ENCODE measurements at places on chromosomes 7 and 10.

DNA sequence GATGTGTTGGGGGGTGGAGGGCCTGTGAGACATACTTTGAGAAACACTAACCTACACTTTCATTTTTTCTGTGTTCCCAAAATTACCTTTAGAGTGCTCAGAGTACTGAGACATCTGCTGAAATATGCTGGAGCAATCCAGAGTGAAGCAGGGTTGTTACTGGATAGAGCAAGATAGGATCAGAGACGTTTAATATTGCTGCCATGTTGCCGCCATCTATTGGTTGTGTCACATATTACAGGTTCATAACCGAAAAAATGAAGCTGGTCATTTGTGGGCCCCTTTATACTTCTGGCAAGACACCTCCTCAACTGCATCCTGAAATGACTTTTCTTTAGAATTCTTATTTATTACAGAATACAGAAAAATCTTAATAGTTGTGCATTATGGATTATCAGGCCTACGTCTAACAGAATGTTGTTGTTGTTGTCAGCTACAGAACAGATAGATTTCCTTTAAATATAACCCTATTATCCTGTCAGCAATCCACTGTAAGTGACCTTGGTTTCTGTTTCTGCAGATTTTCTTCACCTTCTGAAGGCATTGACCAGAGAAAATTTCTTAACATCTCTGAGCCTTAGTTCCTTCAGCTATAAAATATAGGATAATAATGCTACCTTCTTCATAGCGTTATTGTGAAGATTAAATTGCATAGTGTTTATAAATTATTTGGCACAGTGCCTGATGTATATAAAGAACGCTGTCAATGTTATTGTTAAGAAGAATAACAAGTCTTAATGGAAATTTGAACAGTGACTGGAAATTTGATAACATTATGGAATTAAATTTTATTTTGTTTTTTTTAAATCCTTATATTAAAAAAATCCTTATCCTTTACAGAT lies 16.2 kb upstream of the DLD start:
- DNase-seq = no peak

DNA sequence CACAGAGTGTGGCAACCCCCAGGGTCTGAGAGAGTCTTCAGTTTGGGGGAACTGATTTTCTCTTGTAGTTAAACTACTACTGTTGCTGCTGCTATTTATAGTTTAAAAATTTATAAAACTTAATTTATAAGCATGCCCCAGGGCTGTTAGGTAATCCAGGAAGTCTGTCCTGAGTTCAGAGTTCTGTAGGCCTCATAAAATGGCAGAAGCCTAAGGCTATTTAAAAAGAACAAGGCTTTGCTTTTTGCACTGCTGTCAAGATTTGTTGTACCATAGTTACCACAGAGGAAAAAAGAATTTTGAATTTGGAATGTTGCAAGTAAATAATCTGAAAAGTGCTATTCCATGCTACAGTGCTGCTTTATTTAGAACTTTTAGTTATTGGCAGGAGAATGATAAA lies 66.1 kb downstream of the AGK start:
- no peak for DNase-seq

DNA sequence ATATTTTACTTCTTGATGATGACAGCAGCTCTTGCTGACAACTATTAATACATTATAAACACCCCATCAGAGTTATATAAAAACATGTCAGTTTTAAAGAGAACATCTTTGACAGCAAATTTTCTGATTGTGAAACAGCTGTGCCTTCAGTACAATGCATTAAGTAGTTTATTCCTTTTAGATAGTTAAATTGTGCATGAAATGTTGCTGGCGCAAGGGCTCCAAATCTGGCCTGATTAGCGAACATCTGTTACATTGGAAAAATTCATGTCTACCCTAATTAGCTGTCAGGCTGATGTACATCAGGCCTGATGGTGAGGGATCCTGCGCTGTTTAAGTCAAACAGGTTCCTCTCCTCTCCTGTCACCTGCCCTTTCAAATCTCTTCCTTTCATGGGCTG lies 171.9 kb upstream of the SP8 start:
- no peak for DNase-seq

GRCh38 chr10:58955615-58956014 lies 220.8 kb upstream of the PHYHIPL start:
- no peak for DNase-seq

GRCh38 chr10:84214612-84215235 lies 10.6 kb downstream of the LRIT2 start:
- no peak for DNase-seq

DNA sequence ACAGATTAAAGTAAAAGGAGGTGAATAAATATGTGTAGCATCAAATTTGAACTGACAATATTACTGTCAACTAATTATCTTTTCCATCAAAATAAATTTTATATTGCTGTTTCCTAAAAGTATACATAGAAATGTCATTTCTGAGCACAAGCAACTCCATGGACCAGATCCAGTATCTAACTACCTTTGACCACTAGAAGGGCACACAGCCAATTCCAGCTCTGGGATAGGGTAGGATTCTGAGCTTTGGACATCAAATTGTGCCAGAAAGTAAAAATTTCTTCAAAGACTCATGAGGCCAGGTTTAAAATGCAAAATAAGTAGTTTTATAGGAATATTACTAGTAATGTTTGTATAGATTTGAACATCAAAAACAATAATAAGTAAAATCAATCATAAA lies 29.7 kb downstream of the AKR1C3 start:
- DNase-seq = no peak

DNA sequence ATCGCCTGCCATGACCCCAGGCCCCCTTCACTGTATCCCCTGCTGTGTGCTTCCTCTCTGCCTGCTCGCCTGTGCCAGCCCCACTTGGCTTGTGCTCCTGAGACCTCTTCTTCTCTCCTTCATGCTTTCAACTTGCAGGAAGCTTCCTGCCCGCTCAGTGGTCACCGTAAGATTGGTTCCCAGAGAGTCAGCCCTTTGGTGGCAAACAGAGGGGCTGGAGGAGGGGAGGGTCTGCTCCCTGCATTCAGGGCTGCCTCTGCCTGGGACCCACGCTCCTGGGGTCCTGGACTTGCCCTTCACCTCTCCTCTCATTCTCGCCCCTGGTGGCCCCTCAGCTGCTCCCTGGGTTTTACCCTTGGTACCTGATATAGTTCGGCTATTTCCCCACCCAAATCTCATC lies 45.8 kb upstream of the ZNF32 start:
- no peak for DNase-seq

- no peak for DNase-seq
Observed at GRCh38 chr7:2617325-2617905, 14.4 kb upstream of the TTYH3 start.

GRCh38 chr7:106344211-106344610 lies 59.4 kb upstream of the NAMPT start:
- DNase-seq = no peak

DNA sequence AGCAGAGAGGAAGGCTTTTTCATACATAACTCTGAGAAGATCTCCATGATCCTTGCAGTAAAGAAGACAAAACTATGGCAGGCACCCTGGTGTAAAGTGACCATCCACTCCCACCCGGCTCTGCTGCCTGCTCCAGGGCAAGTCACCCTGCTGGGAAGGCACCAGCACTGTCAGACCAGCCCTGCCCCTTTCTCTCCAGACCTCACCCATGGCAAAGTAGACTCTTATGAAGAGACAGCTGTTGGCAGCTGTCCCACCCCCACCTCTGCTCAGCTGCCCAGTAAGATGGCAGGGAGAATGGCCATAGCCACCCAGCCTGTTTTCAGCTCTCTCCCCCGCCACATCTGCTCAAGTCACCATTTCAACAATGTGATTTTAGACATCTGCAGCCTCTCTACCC lies 8.6 kb upstream of the ZMIZ2 start:
- DNase-seq = no peak

DNA sequence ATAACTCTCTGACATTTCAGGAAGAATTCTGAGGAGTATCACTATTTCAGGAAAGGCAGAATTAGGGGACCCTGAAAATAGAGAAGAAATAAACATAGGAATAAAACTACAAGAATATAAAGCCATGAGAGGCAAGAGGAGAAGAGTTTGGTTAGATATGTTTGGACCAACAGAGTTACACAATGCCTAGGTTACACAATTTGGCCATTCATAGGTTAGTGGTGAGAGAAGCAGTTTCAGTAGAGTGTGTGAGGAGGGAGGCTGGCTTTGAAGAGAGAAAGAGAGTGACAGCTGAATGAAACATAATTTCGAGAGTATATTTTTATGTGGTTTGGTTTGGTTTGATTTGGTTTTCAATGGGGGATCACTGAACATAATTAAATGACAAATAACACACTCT lies 783.2 kb upstream of the LRRN3 start:
- no peak for DNase-seq

DNA sequence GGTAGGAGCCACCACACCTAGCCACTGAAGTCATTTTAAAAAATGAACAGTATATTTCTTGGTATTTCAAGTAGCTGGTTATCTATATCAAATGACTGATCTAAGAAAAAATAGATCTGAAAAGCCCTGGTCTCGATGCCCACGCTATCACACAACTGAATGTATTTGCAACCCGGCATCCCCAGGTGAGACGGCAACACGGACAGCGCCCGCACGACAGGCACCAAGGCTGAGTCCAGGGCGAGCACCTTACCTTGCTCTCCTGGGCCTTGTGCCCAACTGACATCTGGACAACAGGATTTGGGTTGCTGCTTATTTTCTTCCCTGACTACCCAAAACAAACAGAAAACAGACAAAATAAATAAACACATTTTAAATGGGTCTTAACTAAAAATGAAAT lies 44.8 kb upstream of the NCAPG2 start:
- DNase-seq = no peak

- no peak for DNase-seq
Observed at GRCh38 chr10:112955582-112956421, 5.8 kb downstream of the TCF7L2 start.

DNA sequence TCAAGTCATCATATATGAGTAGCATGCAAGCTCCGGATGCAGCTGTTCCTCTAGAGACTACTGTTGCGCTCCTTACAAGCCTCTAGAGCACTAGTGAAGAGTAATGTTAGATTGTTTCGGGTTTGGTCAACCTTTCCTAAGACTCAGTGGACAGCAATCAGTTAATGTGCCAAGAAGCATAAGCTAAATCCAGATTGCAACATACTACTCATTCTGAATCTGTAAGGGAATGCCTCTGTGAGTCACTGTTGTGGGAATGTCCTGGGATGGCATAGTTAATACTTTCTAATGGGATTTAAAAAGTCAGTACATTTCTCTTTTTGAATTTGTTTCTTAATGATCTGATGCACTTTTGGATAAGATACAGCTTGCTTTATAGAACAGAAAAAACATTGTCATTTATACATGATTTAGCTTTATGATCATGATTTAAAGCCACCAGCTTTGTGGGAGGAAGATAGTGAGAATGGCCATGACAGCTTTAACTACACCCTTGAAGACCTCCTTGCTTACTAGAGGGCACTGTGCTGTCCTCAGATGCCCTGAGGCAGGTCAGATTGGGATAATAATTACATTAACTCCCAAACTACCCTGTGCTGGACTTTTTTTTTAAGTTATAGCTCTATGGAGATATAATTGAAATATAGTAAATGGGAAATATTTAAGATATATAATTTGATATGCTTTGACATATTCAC lies 138.4 kb downstream of the SDK1 start:
- DNase-seq = no peak

GRCh38 chr7:115680921-115681320 lies 349.6 kb downstream of the TFEC start:
- no peak for DNase-seq

GRCh38 chr7:155574556-155575290 lies 28.4 kb upstream of the CNPY1 start:
- no peak for DNase-seq

DNA sequence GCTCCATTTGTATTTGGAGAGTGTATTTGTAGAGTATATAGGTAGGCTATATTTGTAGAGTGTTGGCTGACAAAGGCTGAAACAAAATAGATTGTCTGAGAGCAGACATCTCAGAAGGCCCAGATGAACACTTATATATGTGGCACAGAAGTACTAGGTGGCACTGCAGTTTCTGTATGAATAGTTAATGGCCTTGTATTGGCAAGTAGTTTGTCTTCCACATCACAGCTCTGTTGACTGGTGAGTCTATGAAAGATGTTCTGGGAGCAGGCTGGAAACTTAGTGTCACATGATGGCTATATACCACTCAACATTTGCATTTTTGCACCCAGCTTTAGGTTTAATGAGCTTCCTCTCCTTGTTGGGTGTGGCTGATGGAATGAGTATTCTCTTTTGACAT lies 51.9 kb downstream of the CCNY start:
- no peak for DNase-seq

DNA sequence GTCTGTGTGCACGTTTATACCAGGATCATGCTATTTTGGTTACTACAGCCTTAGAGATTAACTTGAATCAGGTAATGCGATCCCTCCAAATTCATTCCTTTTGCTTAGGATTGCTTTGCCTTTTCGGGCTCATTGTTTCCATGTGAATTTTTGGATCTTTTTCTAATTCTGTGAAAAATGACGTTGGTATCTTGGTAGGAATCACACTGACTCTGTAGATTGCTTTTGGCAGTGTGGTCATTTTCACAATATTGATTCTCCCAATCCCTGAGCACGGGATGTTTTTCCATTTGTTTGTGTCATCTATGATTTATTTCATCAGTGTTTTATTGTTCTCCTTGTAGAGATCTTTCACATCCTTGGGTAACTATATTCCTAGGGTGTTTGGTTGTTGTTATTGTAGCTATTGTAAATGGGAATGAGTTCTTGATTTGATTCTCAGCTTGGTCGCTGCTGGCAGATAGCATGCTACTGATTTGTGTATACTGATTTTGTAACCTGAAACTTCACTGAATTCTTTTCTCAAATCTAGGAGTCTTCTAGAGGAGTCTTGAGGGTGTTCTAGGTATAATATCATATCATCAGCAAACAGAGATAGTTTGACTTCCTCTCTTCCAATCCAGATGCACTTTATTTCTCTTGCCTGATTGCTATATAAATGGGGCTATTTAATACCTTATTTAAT lies 18.2 kb downstream of the SNX8 start:
- no peak for DNase-seq

GRCh38 chr7:2937701-2938513 lies 93.8 kb upstream of the GNA12 start:
- DNase-seq = no peak

DNA sequence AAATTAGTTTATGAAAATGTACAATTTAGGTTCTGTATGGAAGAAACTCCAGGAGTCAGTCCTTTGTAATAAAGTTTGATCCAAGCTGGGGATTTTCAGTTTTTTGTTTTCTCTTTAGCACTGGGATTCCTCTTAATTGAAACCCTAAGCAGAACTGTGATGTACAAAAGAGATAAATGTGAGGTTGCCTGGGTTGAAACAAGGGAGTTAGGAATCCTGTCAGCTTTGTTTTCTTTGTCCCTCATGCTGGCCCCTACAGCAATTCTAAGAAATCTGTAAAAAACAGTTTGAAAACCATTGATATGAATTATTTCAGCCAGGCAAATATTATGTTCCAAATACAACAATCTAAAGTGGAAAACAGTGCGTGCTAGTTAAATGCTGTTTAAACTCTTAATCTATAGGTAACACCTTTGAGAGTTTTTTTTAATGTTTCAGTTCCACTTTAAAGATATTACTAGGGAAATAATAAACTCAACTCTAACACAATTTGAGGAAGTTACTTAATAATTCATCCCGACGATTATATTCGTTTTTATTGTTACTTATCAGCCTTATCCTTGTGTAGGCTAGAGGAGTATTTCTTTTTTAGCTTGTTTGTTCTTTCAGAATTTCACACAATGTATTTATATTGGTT lies 65.3 kb downstream of the SGCE start:
- DNase-seq = no peak
